ENCODE measurements at places on chromosomes 13 and 19.
A peak's percentile ranks its signal among the peaks of the same experiment; 100 is the strongest.

- DNase-seq = no peak
These were observed 2.6 kb downstream of the ZNF784 start for GRCh38 chr19:55621673-55622231.

DNA sequence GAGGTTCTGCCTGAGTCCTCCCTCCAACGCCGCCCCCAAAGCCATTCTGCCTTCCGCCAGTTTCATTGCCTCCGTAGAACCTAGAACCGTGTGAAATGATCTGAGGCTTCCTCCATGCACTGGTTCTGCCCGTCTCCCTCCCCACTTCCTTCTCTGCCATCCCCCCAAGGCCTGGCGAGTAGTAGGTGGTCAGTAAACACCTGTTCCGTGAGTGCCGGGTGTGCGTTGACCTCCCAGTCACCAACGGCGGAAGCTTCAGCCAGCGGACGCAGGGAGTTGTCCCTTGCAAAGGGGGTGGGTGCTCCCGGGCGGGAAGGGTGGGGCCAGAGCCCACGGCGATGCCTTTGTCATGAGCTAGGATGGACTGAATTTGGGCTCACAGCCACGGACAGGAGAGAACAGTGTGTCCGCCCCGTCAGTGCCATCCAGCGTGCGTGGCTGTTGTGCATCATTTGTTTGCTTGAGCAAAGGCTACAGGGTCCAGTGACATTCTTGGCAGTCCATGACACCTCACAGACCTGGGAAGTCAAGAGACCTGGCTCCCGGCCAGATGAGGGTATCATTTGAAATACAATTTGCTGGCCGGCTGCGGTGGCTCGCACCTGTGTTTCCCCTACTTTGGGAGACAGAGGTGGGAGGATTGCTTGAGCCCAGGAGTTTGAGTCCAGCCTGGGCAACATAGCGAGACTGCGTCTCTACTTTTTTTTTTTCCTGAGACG, 43.1 kb downstream of the NFIC start:
- DNase-seq = no peak

- no peak for DNase-seq
These were observed 174.9 kb downstream of the TNFSF13B start for GRCh38 chr13:108444448-108444847.

DNA sequence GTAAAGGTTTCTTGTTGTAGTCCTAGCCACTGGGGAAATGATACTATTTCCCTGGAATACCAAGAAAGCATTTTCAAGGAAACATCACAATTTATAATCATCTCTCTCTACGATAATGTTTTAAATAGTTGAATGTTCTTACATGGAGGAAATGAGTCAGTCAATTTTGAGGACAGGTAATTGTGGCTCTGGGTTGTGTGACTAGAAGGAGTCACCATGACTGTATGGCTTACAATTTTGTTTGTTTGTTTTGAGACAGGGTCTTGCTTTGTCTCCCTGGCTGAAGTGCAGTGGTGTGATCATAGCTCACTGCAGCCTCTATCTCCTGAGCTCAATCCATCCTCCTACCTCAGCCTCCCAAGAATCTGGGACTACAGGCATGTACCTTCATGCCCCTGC, 47.4 kb downstream of the COG3 start:
- no peak for DNase-seq

- no peak for DNase-seq
These were observed 447 bp downstream of the NFKBIB start for GRCh38 chr19:38900202-38900629.

GRCh38 chr19:49555600-49556411, 24.6 kb downstream of the NOSIP start:
- DNase-seq = no peak

GRCh38 chr19:47436712-47437401, 17.5 kb upstream of the MEIS3 start:
- DNase-seq = peak; percentile 73

Measured in stimulated activated CD8-positive, alpha-beta memory T cell treated with anti-CD3 and anti-CD28 coated beads, Interleukin-15, amount 100 ng/mL, for 24 hours (primary cell).